ENCODE measurements at places on chromosomes 12 and 14.
A peak's percentile ranks its signal among the peaks of the same experiment; 100 is the strongest.

- no peak for DNase-seq
Measured at GRCh38 chr12:111037047-111037446, 116.7 kb upstream of the MYL2 start.

DNA sequence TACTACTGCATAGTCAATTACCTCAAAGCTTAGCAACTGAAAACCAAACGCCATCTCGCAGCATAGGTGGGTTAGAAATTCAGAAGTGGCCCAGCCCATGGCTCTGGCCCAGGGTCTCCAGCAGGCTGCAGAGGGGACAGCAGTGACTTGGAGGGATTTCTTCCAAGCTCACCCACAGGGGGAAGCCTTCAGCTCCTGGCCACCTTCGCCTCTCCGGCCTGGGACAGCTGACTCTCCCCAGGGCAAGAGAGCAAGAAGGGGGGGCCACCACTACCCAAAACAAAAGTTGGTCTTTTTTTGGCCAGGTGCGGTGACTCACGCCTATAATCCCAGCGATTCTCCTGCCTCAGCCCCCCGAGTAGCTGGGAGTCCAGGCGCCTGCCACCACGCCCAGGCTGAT lies 32.2 kb upstream of the ANKRD9 start:
- DNase-seq, result no peak

GRCh38 chr12:32993404-32993803 lies 96.8 kb upstream of the PKP2 start:
- no peak for DNase-seq

- peak; percentile 39 for DNase-seq
Measured at GRCh38 chr12:58412461-58413060, 471.2 kb downstream of the ATP23 start.

- DNase-seq, result peak; percentile 8
Measured at GRCh38 chr12:25269701-25270100, 19.0 kb upstream of the KRAS start.

GRCh38 chr12:5456906-5457305 lies 25.0 kb downstream of the NTF3 start:
- peak; percentile 7 for DNase-seq

DNA sequence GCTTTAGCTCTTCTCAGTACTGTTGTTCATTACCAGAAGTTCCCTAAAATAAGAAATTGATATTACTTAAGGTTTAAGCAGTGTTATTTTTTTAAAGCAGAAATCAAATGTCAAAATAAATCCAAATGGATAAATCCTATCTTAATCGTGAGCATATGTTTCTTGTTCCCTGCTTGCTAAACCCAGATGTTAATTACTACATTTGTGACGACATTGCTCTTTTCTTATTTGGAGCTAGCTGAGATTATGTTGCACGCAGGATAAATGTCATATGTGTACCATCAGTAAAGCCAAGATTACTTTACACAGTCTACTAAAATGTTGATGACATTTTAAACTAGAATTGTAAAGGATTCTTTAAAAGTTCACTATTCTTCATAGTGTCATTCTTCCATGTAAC lies 157.5 kb downstream of the PLCZ1 start:
- no peak for DNase-seq

DNA sequence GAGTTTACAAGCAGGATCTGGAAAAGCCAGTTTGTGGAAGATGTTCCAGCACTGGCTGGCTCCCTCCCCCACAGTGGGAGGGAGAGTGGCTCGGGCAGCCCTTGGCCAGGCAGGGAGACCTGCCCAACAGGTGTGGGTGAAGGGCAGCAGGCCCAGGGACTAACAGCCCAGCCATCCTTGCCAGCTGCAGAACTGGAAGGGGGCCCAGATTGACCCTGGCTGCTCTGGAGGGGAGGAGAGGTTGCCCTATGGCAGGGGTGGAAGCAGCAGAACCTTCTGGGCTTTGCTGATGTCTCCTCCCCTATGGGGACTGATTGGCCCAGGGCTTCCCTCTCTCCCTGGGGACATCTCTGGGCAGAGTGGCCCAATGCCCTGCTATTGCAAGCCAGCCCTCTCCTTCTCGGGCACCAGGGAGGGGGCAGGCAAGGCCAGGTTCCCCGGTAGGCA lies 20.5 kb downstream of the IRF2BPL start:
- DNase-seq, result no peak

GRCh38 chr12:113075137-113075683 lies 18.7 kb downstream of the DTX1 start:
- DNase-seq, result no peak

DNA sequence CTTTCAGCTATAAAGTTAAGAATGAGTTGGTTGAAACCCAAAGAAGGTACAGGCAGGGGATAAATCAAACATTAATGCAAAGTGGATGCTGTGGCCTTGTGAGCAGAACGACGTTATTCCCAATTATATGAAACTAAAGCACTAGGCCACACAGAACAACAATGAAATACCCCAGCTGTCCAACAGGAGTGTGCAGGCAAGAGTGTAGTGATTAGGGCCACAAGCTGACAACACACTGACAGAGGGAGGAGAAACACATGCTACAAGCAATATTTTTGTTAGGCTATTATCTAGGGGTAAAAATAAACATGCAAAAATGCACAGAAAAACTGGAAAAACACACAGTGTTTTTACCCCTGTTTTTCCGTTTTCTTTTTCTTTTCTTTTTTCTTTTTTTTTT lies 15.0 kb downstream of the MAP3K9 start:
- no peak for DNase-seq

GRCh38 chr14:95659990-95660385 lies 26.2 kb upstream of the TCL1B start:
- no peak for DNase-seq

GRCh38 chr12:21911832-21912231 lies 29.4 kb downstream of the ABCC9 start:
- DNase-seq, result no peak

GRCh38 chr14:47678993-47679392 lies 3.6 kb upstream of the MDGA2 start:
- no peak for DNase-seq

- DNase-seq, result no peak
Measured at GRCh38 chr12:9606736-9607372, 862 bp downstream of the KLRB1 start.

GRCh38 chr14:51207621-51208020 lies 32.4 kb upstream of the TMX1 start:
- no peak for DNase-seq

DNA sequence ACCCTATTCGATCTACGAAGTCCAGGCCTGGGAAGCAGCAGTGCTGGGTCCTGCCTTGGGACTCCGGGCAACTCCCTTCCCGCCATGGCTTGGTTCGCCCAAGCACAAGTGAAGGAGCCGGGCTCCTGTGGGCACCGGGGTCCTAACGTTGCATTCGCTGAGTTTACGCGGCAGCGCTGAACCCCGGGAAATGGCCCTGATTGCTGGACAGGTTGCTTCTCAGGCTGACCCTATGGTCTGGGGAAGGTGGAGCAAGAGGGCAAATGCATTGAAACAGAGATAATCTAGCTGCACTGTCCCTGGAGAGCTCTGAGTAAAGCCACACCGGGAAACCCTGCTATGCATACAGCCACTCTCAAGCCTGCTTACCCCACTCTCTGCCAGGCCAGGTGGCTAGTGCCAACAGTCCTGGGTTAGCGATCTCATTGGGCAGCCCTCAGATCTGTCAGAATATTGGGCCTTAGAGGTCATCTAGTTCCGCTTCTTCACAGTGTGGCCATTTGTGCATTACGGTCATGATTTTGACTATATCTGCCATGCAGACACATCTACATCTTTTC lies 11.3 kb downstream of the SYNE3 start:
- no peak for DNase-seq

- no peak for DNase-seq
Measured at GRCh38 chr14:96096639-96097610, 57.8 kb downstream of the C14orf132 start.

- DNase-seq, result no peak
Measured at GRCh38 chr14:61864329-61864898, 102.2 kb downstream of the SNAPC1 start.

GRCh38 chr12:11677093-11677492 lies 27.6 kb downstream of the ETV6 start:
- DNase-seq, result no peak

DNA sequence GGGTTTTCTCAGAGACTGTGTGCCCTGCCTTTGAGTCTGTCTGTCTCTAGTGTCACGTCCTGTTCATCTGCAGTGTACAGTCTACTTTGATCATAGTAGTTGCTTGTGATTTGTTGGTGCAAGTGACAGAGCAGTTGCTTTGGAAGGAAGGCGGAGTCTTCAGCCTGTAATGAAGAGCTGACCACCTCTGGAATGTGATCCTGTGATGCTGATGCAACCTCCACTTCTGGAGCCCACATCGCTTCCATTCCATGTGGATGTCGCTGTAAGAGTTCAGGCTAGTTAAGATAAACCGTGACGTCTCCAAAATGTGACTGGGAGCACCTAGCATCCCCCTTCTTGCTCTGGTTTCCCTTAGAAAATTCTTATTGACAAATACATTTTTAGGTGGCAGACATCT lies 51.8 kb downstream of the PELI2 start:
- no peak for DNase-seq

- DNase-seq, result no peak
Measured at GRCh38 chr12:32901553-32901952, 5.0 kb upstream of the PKP2 start.

- no peak for DNase-seq
Measured at GRCh38 chr14:104140213-104140462, 1.8 kb downstream of the KIF26A start.

DNA sequence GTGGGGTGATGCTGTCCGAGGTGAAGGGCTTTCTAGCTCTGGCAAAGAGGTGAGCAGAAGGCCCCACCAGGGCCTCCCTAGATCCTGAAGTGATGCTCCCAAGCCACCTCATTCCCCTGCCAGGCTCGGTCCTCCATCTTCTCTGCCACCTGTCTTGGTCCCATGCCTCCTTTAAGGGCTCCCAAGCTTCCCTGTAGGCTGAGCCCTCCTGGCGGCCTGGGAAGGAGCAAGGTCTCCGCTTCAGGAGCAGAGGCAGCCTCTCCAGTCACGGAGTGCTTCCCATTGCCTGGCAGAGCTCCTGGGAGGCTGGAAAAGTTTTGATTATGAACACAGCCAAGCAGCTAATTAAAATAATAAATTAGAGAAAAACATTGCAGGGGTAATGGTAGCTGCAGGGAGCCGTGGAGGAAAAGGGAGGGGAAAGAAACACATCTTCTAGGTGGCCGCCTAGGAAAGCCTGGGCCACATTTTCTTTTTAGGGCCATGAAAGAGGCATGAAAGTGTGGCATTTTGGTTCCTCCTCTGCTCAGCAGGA lies 160.0 kb upstream of the PRMT8 start:
- no peak for DNase-seq

GRCh38 chr12:124568431-124569374 lies 1.3 kb upstream of the NCOR2 start:
- DNase-seq, result peak; percentile 94

DNA sequence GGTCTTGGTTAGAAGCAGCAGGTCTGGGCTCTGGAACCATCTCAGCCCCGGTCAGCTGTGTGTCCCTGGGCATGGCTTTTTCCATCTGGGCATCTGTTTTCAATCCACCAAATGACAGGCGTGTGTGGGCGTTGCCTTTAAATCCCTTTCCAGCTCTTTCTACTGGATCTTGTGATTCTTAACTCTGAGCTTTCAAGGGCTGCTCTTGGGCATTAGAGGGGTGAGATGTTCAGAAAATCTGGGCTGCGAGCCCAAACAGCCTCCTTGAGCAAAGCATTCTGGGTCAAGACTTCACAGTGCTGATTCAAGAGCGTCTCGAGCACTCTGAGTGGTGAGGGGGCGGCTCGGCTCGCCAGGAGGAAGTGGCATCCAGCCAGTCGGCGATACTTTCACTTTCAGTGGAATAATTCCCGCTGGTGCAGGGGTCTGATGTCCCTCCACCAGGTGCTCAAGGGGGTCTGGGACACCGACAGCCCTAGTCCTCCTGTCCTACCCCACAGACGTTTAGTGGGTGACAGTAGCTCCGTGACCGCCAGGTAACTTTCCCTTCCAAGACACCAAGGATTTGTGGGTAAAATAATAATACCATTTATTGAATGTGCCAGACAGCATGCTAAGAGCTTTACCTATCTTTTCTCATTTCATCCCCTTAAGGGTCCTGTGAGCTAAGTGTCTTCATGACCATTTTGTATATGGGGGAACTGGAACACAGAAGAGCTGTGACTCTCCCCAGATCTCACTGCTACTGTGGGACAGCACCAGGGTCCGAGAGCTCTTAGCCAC lies 114.0 kb downstream of the PLXNC1 start:
- peak; percentile 89 for DNase-seq

GRCh38 chr12:70747445-70748260 lies 110.4 kb upstream of the PTPRB start:
- no peak for DNase-seq

- DNase-seq, result peak; percentile 69
Measured at GRCh38 chr12:110501399-110501751, 536 bp downstream of the VPS29 start.
